ENCODE measurements at places on chromosomes 4 and X.
A peak's percentile ranks its signal among the peaks of the same experiment; 100 is the strongest.

DNA sequence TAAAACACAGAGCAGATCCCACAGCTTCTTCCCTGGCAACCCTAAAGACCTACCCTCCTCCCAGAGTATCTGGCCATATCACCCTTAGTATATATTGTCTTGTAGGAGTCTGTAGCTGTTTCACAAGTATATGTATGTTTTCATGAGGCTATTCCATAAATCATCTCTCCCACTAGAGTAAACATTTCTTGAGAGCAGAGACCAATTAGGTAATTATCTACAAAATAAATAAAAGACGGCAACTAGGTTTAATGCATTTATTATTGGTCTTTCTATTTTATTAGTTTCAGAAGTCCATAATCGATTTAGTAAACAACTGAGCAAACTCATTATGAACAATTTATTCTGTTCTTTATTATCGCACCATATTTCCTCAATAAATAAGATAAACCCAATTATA is 7.0 kb downstream of the ACOT9 start:
- no peak for DNase-seq

GRCh38 chr4:73853246-73853704 is at the start of gene PF4V1:
Gene PF4V1, plus strand, starts transcription at chr4:73853296. Its CDS starts 67 bp downstream, at chr4:73853363.
- peak; percentile 61 for DNase-seq

DNA sequence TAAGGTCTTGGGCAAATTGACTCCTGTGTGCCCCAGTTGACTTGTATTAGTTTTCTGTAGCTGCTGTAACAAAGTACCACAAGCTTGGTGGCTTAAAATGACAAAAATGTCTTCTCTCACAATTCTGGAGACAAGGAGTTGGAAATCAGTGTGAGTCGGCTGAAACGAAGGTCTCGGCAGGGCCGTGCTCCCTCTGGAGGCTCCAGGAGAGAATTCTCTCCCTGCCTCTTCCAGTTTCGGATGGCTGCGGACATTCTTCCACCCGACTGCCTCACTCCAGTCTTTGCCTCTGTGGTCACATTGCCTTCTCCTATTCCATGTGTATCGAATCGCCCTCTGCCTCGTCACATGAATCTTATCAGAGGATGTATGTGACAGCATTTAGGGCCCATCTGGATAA is 66.0 kb upstream of the PHOX2B start:
- DNase-seq = peak; percentile 27

DNA sequence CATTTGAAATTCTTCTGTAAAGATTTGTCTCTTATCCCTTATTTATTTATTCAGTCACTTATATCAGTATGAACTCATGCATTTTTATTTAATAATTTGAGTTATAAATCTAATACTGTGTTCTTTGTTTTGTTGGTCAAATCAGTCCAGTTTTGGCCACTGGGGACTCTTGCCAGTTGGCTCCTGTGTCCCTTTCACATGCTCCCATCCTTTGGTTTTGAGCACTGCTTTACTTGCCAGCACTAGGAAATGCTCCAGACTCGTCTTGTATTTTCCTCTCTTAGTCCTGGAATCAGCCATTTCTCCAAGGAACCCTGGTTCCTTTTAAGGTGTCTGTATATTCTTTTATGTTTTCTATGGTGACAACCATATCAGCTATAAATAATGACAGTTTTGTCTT is 28.1 kb downstream of the KANTR start:
- DNase-seq = no peak

GRCh38 chrX:96909291-96909690 is 25.6 kb downstream of the RPA4 start:
- no peak for DNase-seq
